ENCODE measurements at places on chromosomes 7 and 10. TPM values are rescaled to one million over a fixed set of nuclear protein-coding genes. Genes with fewer than 3 reads are reported as not detected.

GJD4 gene
- polyA plus RNA-seq: not detected

UBE2D1 gene
- 64.9 TPM for polyA plus RNA-seq

CALML5 gene
- polyA plus RNA-seq: 0.26 TPM

NPFFR1 gene
- polyA plus RNA-seq: 0.05 TPM

METTL27 gene
- 10.1 TPM for polyA plus RNA-seq

MUC3A gene
- polyA plus RNA-seq: 44.4 TPM

DNA sequence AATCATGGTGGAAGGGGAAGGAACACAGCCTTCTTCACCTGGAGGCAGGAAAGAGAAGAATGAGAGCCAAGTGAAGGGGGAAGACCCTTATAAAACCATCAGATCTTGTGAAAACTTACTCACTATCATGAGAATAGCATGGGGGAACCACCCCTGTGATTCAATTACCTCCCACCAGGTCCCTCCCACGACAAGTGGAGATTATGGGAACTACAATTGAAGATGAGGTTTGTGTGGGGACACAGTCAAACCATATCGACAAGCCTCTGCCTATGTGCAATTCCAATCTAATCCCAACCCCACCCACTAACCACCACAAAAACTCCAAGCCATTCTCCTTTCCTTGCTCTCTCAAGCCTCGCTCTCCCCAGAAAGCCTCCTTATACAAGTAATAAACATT lies 69.2 kb downstream of the TAC1 start:
- no peaks in the 10 kb centered on the region for H3K27me3 ChIP-seq
- DNase-seq: peak; percentile 31
- no peak overlapping the region for H3K27ac ChIP-seq
- no peaks in the 10 kb centered on the region for H3K36me3 ChIP-seq
- H3K4me1 ChIP-seq: no peaks in the 10 kb centered on the region
- H3K4me3 ChIP-seq: no peak overlapping the region

- peak; percentile 85 for DNase-seq
- no peaks in the 10 kb centered on the region for H3K36me3 ChIP-seq
- H3K4me3 ChIP-seq: peak overlapping the region; percentile 93
- H3K4me1 ChIP-seq: peaks cover 32% of the 10 kb centered on the region
Observed at GRCh38 chr10:11165591-11166543, 148.2 kb downstream of the CELF2 start.

DNA sequence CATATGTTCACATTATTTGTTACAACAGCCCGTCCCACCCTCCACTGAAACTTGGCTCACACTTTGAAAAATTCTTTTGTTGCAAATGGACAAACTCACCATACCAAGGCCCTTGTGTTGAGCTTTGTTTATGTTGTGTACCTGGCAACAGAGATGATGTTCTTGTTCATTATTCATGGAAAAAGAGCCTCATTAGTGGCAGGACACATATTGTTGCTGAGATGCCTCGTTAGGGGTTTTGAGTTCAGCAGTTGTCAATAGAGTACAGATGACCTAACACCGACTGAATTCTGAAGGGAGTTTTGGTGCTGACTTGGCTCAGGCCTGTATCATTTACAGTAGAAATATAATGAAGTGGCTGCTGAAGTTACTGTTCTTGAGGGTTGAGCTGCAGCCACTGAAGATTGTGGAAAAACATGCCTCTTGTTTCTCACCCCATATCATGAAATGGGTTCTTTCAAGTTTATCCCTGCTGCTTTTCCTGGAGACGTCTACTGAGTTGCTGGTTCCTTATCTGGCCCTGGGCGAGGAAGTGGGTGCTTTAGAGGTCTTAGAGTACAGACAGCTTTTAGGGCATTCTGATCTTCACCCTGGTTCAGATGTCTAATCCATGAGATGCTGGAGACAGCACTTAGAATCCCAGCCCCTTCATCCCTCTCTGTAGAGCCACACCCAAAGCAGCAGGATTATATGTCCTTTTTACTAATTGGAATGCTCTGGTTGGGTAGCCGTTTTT lies 149.7 kb downstream of the WNT2 start:
- H3K27me3 ChIP-seq: no peaks in the 10 kb centered on the region
- no peak overlapping the region for H3K27ac ChIP-seq
- H3K36me3 ChIP-seq: no peaks in the 10 kb centered on the region

DNA sequence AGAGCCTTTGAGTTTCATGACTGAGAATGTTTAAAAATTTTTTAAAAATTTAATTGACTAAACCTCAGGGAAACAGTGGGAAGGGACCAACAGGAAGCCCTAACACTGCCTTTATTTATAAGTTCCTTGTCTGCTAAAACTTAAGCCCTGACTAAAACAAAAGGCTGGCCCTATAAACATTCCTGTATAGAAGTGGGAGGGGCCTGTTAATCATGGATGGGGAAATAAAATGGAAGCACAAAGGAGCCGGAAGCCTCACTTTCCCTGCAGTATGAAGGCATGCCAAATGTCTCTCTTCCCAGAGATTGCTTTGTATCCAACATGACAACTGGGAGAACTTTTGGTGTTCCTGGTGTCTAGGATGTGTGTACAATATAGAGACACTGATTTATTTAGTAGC lies 66.0 kb downstream of the VPS50 start:
- 0 out of 2 replicates have a peak overlapping the region, but pooled peaks have one; percentile 20 for H3K27ac ChIP-seq
- H3K27me3 ChIP-seq: no peaks in the 10 kb centered on the region
- DNase-seq: peak; percentile 69
- no peaks in the 10 kb centered on the region for H3K36me3 ChIP-seq
- H3K4me3 ChIP-seq: no peak overlapping the region

GRCh38 chr10:62610649-62611229 lies 193.8 kb upstream of the ADO start:
- no peaks in the 10 kb centered on the region for H3K4me1 ChIP-seq
- H3K27me3 ChIP-seq: no peaks in the 10 kb centered on the region
- H3K27ac ChIP-seq: no peak overlapping the region
- H3K4me3 ChIP-seq: no peak overlapping the region

DNA sequence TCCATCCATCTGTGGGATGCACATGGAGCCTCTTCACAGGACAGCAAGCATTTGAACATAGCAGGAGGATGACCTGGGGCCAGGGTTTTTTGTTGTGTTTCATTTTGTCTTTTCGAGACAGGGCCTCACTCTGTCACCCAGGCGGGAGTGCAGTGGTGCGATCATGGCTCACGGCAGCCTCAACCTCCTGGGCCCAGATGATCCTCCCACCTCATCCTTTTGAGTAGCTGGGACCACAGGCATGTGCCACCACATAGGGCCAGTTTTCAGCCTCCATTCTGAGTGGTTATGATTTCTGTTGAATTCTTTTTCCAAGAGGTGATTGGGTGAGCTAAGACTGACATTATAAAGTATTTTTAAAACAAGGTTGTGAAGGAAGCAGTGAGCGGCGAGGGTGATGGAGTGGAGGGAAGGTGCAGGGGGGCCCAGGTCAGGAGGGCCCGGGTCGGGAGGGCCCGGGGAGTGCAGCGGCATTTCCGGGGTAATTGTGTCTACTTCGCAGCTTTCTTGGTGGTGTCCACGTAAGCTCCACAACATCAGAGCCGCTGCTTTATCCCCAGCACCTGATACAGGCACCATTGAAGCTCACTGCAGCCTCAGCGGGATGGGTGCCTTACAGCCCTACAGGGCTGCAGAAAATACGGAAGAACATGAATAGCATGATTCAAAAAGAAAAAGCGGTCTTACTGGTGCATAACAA lies 12.0 kb upstream of the LARP4B start:
- H3K4me3 ChIP-seq: no peak overlapping the region
- no peak for DNase-seq
- no peak overlapping the region for H3K27ac ChIP-seq
- no peaks in the 10 kb centered on the region for H3K27me3 ChIP-seq
- H3K4me1 ChIP-seq: no peaks in the 10 kb centered on the region
- no peaks in the 10 kb centered on the region for H3K36me3 ChIP-seq

DNA sequence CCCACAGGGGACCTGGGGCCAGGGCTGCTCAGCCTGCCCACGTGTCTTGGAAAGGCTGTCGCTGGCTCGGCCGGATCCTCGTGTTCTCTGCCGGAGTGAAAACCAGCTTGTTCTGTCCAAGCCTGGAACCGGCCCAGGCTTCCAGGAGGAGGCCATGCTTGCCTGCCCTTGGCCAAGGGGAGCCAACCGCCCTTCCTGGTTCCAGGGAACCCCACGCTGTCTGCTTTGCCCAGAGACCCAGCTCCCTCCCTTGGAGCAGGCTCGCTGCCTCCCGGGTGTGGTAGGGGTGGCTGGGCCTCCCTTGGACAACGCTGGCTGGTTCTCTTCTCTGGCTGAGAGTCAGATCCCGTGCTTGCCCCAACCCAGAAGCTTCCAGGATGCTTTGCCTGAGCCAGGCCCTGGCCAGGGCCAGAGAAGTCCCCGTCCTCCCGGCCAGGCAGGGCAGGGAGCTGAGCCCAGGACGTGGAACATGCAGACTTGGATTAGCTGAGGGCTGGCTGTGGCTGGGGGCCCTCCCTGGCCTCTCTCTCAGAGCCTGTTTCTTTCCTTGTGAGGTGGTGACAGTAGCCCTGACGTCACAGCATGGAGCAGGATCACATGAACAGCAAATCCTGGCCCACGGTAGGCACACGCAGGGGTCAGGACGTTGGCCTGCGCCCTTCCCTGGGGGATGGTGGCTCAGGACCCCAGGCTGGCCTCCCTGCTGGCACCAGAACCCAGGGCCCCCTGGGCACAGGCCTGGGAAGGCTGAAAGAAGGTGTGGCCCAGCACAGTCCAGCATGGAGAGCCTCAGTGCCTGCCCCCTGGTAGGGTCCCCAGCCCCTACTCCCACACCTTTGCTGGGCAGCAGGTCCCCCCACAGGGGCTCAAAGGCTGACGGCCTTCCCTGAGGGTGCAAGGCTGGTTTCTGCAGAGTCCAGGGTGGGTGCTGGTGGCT lies 67.5 kb downstream of the PWWP2B start:
- H3K4me3 ChIP-seq: no peak overlapping the region
- no peaks in the 10 kb centered on the region for H3K36me3 ChIP-seq
- H3K4me1 ChIP-seq: no peaks in the 10 kb centered on the region
- no peak overlapping the region for H3K27ac ChIP-seq

GRCh38 chr7:57769958-57770357 lies 320.0 kb downstream of the ZNF716 start:
- no peaks in the 10 kb centered on the region for H3K27me3 ChIP-seq
- H3K4me3 ChIP-seq: no peak overlapping the region
- no peak overlapping the region for H3K27ac ChIP-seq
- no peaks in the 10 kb centered on the region for H3K36me3 ChIP-seq
- no peaks in the 10 kb centered on the region for H3K4me1 ChIP-seq

DNA sequence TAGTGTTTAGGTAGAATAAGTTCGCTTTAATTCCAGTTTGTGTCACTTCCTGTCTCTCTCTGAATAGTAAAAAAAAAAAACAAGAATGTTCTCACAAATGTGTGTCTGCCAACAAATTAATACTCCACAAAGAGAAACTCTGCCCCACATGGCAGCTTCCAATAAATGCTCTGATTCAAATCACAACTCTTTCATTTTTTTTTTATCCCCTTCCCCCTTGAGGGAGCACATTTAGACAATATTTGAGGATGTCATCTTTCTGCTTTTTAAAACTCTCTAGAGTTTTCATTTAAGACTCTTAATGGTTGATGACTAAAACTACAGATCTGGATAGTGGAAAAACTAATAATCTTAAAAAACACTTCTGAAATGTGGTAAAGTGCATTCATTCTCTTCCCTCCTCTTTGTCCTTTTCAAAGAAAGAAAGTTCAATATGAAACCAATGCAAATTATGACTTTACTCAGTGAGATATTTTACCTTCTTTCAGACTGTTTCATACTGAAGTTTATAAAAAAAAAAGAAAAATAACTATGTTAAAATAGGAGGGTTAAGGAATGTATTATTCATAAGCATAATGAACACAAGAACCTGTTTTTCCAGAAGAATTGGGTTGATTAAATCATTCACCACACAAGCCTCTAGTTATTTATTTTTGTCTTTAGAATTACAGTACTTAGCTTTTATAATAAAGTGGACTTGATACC lies 42.3 kb downstream of the ARID5B start:
- H3K4me1 ChIP-seq: no peaks in the 10 kb centered on the region
- no peaks in the 10 kb centered on the region for H3K36me3 ChIP-seq
- H3K27ac ChIP-seq: no peak overlapping the region
- no peaks in the 10 kb centered on the region for H3K27me3 ChIP-seq
- H3K4me3 ChIP-seq: no peak overlapping the region

GRCh38 chr7:44880317-44881018 lies 4.9 kb downstream of the PURB start:
- no peaks in the 10 kb centered on the region for H3K27me3 ChIP-seq
- H3K36me3 ChIP-seq: peaks cover 5% of the 10 kb centered on the region
- peak overlapping the region; percentile 98 for H3K4me3 ChIP-seq
- DNase-seq: no peak

DNA sequence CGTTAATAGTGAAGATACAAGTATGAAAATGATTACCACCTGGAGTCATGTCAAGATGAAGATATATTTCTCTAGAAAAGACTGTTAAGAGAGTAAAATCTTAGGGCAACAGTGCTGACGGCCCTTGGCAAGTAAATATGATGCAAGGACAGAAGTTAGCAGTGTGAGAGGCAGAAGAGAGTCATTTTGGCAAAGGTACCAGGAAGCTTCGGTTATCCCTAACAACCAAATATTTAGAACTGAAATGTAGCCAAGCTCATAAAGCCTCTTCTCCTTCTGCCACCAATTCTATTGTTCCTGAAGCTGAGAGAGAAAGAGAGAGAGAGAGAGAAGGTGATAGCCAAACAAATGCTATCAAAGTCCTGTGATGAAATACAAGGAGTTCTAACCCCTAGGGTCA lies 109.6 kb downstream of the MACC1 start:
- H3K36me3 ChIP-seq: peaks cover 9% of the 10 kb centered on the region
- H3K4me1 ChIP-seq: peaks cover 38% of the 10 kb centered on the region
- no peaks in the 10 kb centered on the region for H3K27me3 ChIP-seq
- no peak overlapping the region for H3K4me3 ChIP-seq

DNA sequence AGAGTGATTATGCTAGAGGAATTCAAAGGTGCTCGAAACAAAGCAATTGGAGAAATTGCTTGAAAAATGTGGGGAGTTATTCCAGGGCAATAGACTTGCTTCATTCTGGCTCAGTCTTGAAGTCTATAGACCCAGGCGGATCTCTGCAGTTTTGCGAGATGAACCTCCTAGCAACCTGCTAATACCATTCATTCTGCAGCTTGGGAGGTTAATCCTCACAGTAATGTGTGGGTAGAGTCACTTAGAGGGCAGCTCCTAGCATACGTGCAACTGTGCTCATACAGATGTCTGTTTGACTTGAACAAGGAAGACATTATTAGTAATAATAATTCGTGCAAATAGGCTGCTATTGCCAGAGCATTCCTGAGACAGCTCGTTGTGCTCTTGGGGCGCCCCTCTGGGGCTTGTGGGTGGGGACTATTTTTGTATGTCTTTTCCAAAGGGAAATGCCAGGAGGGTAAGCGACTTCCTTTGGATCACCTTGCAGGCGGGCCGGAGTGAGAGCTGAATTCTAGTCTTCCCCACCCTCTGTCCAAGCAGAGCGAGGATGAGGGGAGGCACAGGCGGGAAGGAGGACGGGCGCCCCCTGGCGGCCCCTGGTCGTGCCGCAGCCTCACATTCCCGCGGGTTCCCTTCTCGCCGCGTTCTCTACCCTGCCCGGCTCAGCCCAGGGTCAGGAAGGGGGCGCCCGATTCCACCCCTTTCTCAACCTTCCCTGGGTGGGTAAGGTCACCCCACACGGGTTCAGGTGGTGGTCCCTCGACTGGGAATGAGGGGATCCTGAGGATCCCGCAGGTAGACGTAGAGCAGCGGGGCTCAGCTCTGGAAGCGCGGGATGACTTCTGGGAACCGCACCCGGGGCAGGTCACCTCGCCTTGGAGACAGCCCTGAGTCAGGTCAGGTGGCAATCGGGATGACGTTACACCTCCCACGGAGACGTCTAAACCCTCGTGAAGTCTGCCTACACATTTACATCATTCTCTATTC lies 241.5 kb downstream of the PHTF2 start:
- H3K4me1 ChIP-seq: peaks cover 35% of the 10 kb centered on the region
- DNase-seq: peak; percentile 83
- H3K27ac ChIP-seq: no peak overlapping the region

GRCh38 chr10:119542357-119542987 lies at the start of gene RGS10:
Gene RGS10, minus strand, starts transcription at chr10:119542719. Its CDS starts 81 bp downstream, at chr10:119542638.
- peak; percentile 80 for DNase-seq
- no peak within 1 kb of the TSS for H3K27ac ChIP-seq
- H3K36me3 ChIP-seq: no peaks in the 10 kb centered on the region
- peak within 1 kb of the TSS; percentile 83 for H3K4me3 ChIP-seq
- peaks cover 13% of the 10 kb centered on the region for H3K4me1 ChIP-seq

All from GM23338 (cell line).